ENCODE measurements at places on chromosomes 5 and 9.
A peak's percentile ranks its signal among the peaks of the same experiment; 100 is the strongest.

DNA sequence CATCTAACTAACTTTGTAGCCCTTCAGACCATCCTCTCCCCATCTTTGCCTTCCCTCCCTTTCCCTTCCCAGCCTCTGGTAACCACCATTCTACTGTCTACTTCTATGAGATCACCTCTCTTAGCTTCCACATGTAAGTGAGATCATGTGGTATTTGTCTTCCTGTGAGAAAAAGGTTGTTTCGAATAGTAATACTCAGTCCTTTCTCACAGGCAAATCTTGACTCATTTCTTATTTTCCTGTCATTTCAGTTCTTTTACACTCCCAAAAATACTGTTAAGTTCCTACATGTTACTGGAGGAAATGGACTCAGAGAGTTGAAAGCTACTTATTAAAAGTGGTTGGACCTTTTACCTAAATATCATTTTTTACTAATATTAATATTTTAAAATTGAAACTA is 82.1 kb downstream of the SLF1 start:
- no peak for DNase-seq

- DNase-seq: no peak
These were observed 143.4 kb upstream of the DHFR start for GRCh38 chr5:80798166-80798565.

- DNase-seq: no peak
These were observed 429.2 kb downstream of the DMAC1 start for GRCh38 chr9:7370381-7370780.

DNA sequence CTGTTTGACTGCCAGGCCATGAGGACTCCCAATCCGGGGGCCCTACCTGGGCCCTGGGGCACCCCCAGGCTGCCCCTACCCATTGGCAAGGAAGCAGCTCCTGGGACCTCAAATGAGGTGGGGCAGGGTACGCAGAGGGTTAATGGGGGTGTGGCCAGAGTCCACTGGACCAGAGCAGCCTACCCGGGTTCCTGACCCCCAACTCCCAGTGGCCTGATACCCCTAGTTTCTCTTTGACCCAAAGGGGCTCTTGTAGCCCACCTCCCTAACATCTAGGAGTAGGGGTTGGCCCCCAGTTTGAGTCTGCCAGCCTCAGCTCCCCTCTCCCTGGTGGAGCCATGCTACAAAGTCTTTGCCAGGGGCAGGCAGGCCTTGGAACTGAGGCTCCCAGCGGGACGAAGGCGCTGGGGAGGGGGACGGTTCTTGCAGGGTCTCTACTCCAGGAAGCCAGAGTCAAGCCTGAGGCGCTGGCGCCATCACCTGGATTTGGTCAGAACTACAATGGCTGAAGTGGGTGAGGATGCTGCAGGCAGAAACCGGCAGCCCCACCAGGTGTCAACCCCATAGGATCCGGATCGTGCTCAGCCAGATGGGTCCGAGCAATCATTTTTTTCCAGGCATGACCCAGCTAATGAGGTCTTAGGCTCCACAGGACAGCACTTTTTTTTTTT is 8.4 kb upstream of the CERCAM start:
- peak; percentile 42 for DNase-seq

GRCh38 chr5:55303238-55303690 is 4.2 kb downstream of the DHX29 start:
- no peak for DNase-seq

DNA sequence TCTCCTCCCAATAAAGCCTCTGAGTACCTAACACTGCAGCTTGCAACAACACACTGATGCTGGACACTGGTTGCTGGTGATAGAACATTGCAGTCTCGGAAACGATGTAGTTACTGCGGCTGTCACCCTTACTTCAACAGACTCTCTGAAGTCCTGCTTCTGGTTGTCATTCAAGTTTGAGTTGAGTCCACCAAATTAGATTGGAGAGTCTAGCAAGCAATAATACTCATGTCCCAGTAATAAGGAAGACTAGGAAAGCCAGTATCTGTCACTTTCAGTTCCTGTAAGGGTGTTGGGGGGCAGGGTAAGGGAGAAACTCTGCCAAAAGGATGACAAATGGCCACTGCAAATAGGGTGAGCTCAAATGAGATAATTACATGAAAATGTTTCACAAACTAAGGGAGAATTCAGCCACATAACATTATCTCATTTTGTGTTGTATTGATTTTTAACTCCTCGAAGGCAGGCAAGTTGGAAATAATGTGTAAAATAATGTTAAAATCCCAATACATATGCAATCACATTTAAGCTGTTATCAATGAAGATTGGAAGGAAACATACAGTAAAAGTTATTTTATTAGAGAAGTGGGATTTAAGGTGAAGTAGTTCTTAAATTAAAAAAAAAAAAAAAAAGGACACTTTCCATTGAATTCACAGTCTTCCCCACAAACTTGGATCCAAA is 849 bp upstream of the IFT74 start:
- peak; percentile 81 for DNase-seq

DNA sequence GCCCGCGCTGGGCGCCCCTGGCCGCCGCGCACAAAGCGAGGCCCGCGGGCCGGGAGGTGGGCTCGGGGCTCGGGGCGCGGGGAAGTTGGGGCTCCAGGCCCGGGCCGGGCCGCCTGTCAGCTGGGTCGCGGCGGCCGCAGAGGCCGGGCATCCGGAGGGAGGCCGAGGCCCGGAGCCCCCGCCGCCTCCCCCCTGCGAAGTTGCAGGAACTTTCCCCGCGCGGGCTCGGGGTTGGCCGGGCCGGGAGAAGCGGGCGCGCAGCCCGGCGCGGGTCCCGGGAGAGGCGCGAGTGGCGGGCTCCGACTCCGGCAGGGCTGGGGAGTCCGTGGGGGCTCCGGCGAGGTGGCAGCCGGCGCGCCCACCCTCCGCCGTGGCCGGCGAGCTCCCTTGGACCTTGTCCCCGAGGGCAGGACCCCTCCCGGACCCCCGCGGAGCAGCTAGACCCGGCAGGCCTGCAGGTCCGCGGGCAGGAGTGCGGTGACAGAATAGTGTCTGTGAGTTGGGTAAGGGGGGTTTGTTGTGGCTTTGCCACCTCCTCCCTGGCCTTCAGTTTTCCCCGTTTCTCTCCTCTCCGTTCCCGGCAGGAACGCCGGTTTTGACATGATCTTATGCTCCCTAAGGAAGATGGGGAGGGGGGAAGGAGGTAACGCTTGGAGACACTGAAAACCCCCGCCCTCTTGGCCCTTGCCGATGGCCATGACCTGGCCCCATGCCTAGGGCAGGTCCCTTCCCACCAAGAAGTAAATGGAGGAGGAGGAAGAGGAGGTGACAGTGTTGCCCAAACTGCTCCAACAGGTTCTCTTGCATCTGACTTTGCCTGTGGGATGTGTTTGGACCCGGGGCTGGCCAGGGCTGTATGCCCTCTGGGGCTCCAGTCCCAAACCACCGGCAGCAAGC is 942 bp downstream of the PHF2 start:
- DNase-seq: peak; percentile 18

GRCh38 chr5:113085880-113086409 is 109.3 kb downstream of the DCP2 start:
- no peak for DNase-seq

- DNase-seq: no peak
These were observed 64.2 kb downstream of the CFAP77 start for GRCh38 chr9:132474253-132474652.

- DNase-seq: no peak
These were observed 1.1 kb upstream of the SV2C start for GRCh38 chr5:76081811-76082771.

- DNase-seq: peak; percentile 22
These were observed 40.4 kb downstream of the CCL28 start for GRCh38 chr5:43371821-43372220.

DNA sequence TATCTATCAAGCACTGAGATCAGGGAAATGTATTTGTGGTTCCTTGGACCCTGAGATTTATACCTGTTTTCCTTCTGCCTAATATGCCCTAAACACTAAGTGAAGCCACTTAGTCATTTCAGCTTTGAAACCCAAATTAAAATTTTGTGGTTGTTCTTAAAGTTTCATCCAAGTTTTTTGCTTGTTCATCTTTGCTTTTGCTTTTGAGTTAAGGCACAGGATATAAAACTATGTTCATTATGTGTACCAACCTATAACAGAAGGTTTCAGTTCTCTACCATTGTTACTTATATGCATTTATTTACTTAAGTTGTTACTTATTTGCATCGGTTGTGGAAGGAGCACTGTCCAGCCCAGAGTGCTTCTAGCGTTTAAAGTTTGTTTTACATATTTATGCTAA is 382.3 kb downstream of the PTPRD start:
- DNase-seq: no peak

GRCh38 chr5:65018763-65019162 is 250.0 kb downstream of the CWC27 start:
- DNase-seq: no peak

GRCh38 chr9:114908104-114908622 is 22.2 kb downstream of the TNFSF8 start:
- no peak for DNase-seq

GRCh38 chr5:163889369-163889768 is 383.9 kb downstream of the MAT2B start:
- DNase-seq: no peak

GRCh38 chr9:84856181-84856632 is 186.7 kb downstream of the NTRK2 start:
- no peak for DNase-seq

DNA sequence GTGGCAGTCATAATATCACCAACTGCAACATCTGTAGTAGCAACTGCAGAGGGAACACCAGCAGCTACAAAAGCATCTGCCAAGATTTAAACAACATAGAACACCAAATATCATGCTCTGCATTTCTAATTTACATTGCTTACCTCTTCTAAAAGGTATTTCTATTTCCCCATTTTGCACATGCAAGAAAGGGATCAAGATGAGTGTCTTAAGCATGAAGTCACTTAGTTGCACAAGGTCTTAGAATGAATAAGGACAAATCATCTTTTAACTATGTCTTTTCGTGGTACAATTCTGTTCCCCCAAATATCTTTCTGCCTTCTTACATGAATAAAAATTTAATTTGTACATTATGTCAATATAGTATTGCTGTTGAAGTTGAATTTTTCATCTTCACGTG is 1746.4 kb downstream of the EFNA5 start:
- no peak for DNase-seq

DNA sequence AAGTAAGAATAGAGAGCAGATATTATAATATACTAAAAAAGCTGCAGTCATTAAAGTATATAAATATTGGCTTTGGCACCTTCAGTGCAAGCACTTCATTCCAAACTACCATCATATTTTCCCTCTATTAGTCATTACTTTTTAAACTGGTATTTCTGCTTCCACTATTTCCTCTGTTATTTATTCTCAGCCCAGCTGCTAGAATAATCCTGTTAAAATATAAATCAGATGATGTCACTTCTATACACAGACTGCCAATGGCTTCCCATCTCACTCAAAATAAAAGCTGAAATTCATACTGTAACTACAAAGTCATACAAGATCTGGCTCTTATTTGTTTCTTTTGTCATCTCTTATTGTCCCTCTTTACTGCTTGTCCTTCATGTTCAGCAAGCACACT is 432.9 kb downstream of the TLE4 start:
- DNase-seq: no peak

- DNase-seq: no peak
These were observed 59.7 kb upstream of the HMHB1 start for GRCh38 chr5:143752165-143752850.

DNA sequence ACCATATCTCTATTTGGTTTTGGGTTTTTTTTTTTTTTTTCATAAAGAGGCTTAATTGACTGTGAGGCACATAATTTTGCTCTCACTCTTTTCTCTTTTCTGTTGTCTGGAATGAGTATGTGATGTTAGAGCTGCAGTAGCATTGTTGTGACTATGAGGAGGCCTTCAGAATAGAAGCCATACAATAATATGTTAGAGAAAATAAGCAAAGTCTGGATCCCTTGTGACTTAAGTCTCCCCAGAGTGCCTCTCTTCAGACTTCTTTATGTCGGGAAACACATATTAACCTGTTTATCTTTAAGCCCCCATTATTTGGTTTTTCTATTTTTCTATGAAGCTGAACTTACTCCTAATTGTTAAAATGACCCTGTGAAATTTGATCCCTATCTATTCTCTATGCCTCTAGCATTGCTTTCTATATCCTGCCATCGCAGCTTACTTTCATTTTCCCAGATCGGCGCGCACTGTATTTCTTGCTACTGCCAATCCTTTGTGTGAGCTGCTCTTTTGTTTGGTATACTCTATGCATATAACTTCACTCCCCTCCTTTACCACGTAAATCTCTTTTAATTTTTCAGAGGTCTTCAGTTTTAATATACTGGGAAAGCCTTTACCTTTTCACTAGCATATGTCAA is 372.5 kb upstream of the KCNN2 start:
- DNase-seq: no peak

DNA sequence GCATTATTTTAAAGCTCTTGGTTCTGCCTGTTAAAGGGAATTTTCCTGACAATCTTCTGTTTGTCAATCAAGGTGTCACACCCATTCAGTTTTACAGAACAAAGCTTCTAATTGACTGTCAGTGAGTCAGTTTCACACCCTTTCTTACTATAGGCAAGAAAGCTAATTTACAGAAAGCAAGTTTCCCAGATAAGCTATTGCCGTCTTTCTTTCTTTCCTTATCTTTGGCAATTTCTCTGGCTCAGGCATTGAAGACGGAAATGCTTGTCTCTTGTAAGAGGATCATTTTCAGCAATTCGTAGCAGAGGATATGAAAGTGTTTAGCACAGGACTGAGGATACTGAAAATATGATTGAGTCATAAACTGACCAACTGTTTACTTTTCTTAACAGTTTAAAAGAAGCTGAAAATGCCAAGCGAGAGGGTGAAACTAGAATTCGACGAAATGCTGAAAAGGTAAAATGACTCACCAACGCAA is 27.0 kb downstream of the SPINK5 start:
- no peak for DNase-seq

GRCh38 chr5:52759331-52759730 is 28.4 kb upstream of the ITGA1 start:
- DNase-seq: no peak

GRCh38 chr5:98934546-98934945 is 5.7 kb upstream of the CHD1 start:
- DNase-seq: no peak

GRCh38 chr5:177508837-177509236 is 789 bp downstream of the DOK3 start:
- peak; percentile 59 for DNase-seq

DNA sequence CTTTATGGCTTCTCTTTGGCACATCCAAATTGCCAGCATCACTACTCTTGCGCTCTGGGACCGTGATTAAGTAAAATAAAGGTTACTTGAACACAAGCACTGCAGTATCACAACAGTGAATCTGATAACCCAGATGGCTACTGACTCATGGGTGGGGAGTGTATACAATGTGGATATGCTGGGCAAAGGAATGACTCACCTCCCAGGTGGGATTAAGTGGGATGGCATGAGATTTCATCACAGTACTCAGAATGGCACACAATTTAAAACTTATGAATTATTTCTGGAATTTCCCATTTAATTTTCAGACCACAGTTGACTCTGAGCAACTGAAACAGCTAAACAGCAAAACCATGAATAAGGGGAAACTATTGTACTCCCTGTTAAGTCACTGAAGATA is 4.3 kb downstream of the GFM2 start:
- no peak for DNase-seq

DNA sequence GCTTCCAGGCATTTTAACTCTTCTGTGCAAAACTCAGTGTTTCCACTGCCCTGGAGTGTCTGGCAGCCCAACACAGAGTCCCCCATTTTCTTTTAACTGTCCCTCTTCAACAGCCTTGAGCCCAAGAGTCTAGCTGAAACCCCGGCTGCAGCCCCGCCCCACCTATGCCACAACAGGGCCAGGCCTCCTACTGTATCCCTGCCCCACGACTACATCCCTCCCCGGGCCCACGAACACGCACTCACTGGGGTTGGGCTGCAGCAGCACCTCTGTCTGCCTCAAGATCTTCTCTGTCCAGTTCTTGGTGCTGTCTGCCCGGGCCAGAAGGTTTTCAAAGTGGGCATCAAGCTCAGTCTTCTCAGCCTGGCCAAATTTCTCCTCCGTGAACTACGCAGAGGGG is 6.1 kb downstream of the SH3GLB2 start:
- no peak for DNase-seq

Measured in hematopoietic multipotent progenitor cell treated with erythropoietin and hydrocortisone succinate and interleukin-3 and kit ligand, for 8 days (in vitro differentiated cells).